ENCODE measurements at places on chromosomes 2 and 18.

- DNase-seq: no peak
Observed at GRCh38 chr2:102698369-102699111, 63.3 kb upstream of the TMEM182 start.

DNA sequence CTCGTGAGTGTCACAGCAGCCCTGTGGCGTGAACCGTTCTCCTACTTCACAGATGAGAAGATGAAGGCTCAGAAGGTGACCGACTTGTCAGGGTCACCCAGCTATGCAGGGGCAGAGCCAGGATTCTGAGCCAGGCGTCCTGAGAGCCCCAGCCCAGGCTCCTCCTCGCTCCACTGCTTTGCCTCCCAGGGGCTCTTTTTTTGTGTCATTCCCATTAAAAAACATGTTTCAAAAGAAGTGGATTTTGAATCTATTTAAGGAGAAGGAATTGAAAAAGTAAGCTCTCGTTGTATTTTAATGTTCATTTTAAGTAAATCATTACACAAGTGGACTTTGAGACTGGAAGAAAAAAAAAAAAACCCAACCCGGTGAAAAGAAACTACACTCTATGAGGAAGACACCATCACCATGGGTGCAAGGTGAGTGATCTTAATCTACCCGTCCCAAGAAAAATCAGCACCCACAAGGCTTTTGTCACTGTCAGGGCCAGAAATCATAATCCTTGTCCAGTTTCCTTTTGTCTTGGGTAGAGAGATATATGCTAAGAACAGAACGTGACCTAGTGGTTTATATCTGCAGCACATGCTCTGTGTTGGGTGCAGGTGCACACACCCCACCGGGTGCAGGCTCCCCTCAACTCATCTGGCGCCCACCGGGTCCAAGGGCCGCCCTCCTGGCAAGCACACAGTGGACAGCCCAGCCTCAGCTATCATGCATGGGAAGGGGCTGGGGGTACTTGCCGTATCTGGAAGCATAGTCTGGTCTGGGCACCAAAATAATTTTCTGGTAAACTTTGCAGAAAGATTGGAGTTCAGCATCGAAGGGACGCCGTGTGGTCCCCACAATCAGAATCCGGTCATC is 73.5 kb upstream of the ASB18 start:
- DNase-seq: no peak

DNA sequence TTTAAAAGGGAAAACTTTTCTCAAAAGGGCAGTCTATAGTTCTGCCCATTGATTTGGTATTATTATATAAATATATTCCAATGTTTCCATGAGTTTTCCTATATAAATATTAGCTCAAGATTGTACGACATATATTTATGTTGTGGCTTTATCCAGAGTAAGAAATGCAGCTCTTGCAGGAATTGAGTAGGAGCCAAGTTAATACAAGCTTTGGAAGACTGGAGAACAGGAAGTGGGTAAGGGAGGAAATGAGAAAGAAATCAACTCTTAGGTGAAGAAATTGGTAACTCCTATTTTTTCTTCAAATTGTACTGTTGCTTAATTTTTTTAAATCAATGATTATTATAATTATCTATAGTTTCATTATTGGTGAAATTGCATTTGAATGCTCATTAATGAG is 105.4 kb upstream of the FAM117B start:
- no peak for DNase-seq

DNA sequence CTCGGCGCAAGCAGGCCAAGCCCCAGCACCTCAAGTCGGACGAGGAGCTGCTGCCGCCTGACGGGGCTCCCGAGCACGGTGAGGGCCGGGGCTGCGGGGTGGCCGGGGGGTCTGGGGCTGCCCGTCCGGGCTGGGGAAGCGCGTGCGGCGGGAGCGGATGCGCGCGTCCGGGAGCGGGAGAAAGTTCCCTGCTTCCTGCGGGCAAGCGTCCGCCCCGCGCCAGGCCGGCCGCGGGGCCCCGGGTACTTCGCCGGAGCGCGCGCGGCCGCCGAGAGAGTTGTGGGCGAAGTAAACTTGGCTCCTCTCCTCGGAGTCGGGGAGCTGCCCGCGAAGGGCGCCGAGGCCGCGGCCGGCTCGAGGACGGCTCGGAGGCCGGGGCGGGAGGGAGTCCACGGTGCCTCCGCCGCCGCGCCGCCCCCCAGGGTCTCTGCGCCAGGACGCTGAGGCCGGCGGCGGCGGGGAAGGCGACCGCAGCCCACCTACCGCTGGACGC is 707 bp downstream of the SALL3 start:
- DNase-seq: no peak

GRCh38 chr2:160375802-160376469 is 117.7 kb downstream of the RBMS1 start:
- DNase-seq: no peak

DNA sequence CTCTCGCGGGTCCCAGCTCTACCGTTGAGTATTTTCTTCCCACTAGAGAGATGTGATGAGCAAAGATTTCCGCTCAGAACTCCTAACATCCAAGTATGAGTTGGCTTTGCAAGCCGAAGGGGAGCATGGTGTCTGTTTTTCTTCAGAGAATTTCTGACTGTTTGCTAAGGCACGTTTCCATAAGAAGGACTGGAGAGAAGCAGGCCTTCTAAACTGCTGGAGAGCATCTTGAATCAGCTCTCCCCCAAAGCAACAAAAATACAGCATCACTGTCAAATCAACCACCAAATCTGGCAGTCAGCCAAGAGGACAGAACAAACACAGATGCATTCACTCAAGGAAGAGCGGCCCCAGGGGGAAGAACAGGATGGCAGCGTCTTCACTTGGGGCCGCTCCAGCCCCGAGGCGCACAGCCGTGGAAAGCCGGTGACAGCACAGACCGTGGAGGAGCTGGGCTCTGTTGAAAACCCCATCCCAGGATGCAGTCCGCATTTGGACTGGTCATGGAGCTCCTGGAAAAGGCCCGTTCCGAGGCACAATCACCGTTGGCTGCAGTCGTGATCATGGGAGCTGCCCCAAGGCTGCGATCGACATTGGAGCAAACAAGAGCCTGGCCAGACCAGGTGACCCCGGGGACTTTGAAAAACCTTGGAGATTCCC is 101.4 kb downstream of the NFATC1 start:
- DNase-seq: no peak

GRCh38 chr2:226256709-226257376 is 542.8 kb downstream of the IRS1 start:
- DNase-seq: no peak

GRCh38 chr2:200471928-200472645 is 37.8 kb downstream of the KCTD18 start:
- no peak for DNase-seq

- DNase-seq: no peak
Observed at GRCh38 chr18:36744261-36744876, 84.4 kb downstream of the TPGS2 start.

GRCh38 chr2:101272045-101272784 is 19.5 kb downstream of the CNOT11 start:
- DNase-seq: no peak

GRCh38 chr2:10135296-10136089 is 13.0 kb downstream of the RRM2 start:
- no peak for DNase-seq

DNA sequence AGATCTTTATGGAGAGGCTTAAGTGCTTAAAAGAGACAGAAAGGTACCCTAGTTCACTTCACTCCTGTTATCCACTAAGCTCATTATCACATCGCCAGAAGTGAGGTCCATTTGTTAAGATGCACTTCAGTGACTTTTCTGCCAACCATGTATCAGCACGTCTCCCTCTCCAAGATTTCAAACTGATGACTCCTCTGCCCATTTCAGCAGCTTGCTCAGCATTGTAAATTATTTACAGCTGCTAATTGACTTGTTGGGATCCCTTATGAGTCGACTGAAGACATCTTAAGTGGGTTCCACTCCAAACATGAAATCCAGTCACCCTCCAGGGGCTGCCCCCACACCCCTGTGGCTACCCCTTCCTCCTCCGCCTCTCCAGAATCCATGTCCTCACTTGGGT is 37.3 kb downstream of the DIPK1C start:
- DNase-seq: no peak

DNA sequence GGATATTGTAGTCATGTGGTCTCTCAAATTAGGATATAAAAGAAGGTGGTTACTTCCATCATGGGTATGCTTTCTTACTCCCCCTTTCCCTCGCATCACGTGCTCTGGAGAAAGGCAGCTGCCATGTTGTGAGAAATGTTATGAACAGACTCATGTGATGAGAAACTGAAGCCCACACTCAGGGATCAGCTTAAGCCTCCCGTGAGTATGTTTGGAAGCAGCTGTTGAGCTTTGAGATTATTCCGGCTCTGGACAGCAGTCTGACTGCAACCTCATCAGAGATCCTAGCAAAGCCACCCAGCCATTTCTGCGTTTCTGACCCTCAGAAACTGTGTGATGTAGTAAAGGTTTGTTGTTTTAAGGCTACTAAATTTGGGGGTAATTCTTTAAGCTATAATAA is 700.1 kb downstream of the ADCYAP1 start:
- DNase-seq: no peak

- DNase-seq: no peak
Observed at GRCh38 chr2:196887431-196887830, 39.1 kb downstream of the PGAP1 start.

DNA sequence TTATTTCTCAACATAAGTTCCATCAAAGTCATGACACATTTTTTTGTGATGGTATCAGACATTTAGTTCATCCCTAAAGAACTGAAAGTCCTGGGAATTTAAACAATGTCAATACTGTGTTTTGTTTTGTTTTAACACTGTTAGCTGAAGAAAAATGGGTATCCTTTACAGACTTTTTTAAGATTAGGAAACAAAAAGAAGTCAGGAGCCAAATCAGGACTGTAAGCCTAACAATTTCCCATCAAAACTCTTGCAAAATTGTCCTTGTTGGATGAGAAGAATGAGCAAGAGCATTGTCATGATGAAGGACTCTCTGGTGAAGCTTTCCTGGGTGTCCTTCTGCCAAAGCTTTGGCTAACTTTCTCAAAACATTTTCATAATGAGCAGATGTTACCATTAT is 69.4 kb downstream of the SRD5A2 start:
- DNase-seq: no peak

DNA sequence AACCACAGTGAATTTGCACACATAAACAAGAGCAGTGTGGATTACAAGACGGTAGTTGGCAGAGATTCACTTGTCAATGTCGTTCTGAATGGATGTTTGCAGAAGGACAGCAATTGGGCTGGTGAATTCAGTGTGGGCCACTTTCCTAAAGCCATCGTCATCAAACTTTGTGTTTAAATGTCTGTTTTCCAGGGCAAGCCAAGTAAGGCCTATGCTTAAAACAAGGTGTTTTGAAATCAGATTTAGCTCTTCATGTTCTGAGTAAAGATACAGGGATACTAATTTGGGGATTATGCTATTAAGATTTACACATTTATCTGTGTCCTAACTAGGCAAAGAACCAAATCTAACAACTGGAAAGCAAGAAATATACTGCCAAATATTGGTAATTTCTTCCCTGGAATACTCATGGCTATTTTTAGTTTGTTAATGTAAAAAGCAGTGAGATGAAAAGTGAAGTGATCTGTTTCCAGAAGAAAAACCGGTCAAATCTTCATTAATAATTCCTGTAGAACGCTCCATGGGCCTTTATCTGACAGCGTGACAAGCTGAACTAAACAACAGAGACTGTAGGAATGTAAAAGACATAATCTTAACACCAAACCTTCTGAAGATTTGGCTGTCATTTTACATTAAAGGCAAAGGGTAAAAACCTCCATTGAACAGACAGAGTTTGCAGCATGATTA is 175.7 kb downstream of the ICOS start:
- DNase-seq: no peak

DNA sequence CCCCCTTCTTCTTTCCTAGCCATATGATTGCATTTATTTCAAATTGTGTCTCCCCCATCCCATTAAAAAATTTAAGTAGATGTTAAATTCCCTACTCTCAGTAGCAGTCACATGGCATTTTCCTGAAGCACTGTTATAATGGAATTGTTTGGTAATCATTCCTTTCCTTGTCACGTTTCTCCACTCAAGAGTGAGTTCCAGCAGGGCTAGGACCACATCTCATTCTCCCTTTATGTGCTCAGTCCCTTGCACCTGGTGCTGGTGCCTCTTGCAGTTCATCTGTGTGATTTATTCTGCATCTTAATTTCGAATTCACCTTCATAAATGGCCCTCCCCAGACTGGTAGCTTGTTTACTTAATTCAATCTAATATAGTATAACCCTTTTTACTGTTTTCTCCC is 70.3 kb upstream of the NOSTRIN start:
- DNase-seq: no peak

DNA sequence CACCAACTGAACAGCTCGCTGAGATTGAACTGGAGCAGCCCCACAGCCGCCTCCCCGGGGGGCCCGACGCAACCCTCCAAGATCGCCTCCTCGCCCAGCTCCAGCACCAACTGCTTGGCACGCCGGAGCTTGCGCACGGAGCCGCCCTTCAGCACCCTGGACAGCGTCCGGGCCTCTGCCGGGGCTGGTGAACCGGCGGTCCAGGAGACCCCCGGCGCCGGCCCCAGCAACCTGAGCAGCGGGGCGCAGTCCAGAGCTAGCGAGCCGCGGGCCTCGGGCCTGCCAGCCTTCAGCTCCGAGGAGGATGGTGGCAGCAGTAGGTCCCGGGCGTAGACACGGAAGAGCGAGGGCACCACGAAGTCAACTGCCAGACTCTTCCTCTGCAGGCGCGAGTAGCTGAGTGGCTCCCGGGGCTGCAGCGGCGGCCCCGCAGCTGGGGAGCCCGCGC is 1.2 kb downstream of the ALK start:
- peak; percentile 16 for DNase-seq

DNA sequence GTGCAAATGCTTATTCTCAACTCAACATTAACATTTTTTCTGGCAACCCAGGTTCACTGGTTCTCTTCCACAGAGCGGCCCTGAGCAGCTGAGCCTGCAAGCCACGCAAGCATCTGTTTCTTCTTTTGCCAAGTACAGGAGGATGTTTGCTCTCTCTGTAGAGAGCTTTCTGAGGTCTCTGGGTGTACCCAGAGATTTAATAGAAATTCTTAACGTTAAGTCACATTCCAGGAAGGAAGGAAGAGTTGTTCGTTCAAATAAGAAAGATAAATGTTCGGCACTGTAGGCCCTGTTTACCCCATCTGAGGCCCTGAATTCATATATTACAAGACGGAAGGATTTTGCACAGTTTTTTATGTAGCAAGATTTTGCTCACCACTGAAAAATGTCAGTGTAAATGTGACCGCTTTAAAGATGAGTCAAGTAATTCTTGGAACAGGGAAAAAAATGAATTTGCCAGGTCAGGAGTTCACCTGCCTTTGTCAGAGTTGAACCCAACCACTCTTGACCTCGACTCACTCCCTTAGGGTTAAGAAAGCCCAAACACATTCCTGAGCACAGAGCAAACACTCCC is 30.1 kb downstream of the KCTD18 start:
- DNase-seq: no peak

- no peak for DNase-seq
Observed at GRCh38 chr2:46909771-46910419, 5.7 kb downstream of the MCFD2 start.

All from T-helper 17 cell (primary cell).